ENCODE measurements at places on chromosomes 4 and X.

DNA sequence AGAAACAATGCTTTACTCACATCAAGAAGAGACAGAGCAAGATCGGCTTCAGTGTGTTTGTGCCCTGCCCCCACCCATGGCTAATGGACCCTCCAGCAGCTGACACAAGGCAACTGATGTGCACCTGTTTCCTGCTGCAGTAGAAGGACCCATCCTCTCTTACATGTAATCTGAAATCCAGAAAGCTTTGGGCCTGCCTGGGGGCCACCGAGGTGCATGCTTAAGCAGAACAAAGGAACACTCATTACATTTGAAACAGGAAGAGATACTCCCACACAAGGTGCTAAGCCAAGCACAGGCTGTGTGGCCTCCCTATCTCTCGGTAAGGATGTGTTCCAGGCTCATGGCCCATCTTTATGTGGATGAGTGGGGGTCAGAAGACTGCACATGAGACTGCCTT is 338.0 kb downstream of the SPOCK3 start:
- DNase-seq: no peak

DNA sequence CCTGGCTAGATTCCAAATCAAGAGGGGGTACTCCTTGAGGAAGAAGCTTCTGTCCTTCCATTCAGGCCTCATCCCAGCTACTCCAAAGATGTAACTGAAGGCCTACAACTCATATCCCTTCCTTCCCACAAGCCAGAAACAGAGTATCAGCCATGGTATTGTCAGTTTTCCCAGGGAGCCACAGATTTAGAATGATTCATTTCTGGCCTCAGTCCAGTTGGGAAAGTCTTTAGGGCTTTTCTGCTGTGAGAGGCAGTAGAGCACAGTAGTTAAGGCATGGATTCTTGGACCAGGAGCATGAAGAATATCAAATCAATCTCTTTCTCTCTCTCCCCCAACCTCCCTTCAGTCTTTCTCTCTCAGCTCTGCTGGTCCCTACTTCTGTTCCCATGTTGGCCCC is 505.0 kb downstream of the BCOR start:
- DNase-seq: no peak

GRCh38 chrX:42097486-42097885 is 174.1 kb upstream of the CASK start:
- DNase-seq: no peak

DNA sequence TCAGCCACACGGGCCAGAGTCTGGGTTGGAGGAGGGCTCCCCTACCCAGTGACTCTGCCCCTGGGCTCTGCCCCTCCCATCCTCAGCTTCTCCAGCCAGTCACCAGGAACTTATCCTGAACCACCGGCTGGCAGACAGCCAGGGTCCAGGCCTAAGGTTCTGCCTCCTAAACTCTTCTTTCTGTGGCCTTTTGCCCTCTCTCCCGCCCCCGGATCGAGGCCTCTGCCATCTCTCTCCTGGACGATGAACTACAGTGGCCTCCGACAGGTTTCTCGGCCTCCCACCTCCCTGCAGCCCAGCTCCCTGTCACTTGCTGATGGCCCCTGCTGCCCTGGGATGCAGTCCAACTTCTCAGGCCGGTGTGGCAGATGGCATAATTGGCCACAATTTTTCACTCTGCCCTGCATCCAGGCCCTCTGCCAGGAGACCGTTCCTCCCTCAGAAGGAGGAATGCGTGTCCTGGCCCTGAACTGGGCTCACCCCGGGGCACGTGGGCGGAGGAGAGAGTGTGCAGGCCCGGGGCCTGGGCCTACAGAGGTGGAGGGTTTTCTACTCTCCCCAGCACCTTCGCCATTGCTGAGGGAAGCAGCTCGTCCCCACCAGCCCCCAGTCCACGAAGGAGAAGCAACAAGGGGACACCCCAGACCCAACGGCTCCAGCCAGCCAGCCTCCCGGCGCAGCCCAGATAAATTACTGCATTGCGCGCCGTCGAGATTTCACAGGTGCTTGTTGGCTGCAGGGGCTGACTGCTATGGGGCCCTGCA is 81.9 kb upstream of the LRPAP1 start:
- no peak for DNase-seq
